ENCODE measurements at places on chromosomes 5 and 9.

DNA sequence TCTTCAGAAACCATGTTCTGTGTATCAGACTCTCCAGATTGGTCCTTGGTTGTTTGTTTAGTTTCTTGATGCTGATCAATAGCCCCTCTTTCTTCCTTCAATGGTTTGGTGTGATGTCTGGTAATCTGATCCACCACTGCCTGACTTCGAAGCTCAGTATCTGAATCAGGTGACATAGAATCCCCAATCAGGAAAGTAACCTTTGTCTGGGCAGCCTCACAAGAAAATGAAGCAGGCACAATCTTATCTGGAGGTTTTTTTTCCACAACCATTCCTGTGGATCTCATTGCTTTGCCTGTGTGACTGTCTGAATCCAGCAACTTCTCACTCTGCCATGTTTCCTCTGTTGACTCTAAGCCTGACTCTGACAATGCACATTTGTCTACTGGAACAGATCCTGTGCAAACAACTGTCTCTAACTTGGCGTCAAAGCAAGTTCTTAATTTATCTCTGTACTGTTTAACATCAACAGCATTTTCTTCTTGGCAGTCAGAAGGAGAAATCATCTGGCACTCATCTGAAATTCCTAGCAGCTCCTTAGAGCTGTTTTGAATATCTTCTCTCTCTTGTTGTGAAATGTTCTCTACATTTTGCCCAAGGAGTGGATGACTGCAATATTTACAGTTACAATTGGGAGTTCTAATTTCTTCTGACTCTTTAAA, 37.1 kb upstream of the RAPGEF6 start:
- no peak for DNase-seq

DNA sequence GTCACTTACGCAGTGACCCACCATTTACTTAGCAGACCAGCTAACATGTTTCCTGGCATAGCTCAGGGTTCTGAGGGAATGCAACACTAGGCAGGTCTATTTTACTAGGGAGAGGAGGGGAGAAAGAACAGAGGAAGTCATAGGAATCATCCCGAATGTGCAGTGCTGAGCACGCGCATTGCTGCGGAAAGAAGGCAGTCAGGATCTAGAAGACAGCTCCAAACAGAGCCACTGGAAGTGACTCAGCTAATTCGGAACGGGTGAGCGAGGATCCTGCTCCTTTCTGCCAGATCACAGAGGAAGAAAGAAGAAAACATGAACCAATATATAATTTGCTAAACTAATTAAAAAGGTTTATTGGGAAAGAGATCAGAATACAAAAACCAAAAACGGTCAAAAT, 339.8 kb downstream of the EFNA5 start:
- DNase-seq: no peak

DNA sequence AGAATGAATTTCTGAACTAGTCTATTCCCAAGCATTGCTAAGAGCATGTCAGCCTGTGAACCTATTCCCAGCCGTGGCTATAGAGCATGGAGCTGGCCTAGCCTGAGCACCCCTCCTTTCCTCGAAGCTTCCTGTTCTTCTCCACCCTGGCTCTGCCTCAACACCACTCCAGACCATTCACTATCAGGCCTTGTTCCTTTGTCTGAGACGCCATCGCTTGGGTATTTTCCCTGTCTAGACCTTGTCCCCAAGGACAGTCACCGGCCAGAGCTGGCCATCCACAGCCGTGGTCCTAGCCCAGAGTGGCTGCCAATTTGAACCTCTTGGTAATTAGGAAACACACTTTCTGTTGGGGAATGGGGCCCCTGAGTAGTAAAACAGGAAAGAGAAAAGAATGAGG, 105.8 kb downstream of the LIFR start:
- no peak for DNase-seq

DNA sequence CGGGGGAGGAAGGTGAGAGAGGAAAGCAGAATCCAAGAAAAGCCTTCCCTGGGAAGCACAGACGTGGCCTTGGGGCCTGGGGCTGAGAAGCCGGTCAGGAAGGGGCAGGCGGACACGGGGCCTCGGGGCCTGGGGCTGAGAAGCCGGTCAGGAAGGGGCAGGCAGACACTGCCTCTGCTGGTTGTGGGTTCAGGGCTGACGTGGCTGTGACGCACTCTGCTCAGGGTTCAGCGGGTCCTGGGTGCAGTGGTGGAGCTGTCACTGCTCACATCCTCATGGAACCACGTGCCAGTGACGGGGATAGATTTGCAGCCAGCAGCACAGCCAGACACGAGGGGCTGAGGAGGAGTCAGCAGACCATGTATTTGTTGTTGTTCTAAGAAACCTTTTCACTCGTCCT, 12.8 kb downstream of the PAEP start:
- no peak for DNase-seq

- DNase-seq: no peak
These were observed 38.8 kb downstream of the FNIP1 start for GRCh38 chr5:131757830-131758519.

DNA sequence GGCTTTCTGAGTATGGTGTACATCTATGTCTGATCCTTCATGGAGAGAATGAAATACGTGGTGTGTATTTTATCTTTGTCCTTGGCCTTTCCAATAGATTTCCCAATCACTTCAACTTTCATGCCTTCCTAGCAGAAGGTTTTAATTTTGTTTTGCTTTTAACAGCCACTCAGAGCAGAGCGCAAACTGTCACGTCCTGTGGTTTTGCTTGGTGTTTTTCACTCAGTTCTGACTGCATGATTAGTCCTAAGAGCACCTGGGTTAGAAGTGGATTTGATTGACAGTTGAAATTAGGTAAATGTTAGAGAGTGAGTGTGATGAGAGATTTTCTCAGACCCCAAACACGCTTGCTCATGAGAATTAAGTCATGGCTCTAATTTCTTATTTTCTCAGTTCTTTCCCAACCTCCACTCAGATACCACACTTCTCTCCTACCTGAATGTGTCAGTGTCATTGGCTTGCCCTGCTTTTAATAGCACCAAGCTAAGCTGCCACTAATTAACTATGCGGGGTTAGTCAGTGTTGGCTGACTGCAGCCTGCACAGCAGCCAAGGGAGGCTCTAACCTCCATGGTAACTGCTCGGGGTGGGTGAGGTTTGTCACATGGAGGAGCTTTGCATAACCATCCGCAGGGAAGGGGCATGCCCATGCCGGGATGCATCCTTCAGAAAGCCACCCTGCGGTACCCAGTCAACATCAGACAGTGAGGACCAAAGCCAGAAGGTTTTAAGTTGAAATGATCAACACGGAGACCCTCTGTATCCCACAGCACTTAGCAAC, 173.4 kb downstream of the NR3C1 start:
- no peak for DNase-seq

DNA sequence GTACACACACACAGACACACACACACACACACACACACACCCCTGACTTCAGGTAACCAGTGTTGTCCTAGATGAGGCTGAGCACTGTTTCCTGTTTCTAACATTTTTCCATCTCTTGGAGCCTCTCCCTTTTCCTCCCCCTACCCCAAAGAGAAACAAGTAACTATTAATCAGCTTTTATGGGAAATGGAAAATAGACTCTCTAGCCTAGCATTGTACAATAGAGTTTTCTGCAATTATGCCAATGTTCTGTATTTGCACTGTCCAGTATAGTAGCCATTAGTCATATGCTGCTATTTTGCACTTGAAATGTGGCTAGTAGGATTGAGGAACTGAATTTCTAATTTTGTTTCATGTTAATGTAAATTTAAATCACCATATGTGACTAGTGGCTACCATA, 33.1 kb downstream of the RAB3C start:
- DNase-seq: no peak

DNA sequence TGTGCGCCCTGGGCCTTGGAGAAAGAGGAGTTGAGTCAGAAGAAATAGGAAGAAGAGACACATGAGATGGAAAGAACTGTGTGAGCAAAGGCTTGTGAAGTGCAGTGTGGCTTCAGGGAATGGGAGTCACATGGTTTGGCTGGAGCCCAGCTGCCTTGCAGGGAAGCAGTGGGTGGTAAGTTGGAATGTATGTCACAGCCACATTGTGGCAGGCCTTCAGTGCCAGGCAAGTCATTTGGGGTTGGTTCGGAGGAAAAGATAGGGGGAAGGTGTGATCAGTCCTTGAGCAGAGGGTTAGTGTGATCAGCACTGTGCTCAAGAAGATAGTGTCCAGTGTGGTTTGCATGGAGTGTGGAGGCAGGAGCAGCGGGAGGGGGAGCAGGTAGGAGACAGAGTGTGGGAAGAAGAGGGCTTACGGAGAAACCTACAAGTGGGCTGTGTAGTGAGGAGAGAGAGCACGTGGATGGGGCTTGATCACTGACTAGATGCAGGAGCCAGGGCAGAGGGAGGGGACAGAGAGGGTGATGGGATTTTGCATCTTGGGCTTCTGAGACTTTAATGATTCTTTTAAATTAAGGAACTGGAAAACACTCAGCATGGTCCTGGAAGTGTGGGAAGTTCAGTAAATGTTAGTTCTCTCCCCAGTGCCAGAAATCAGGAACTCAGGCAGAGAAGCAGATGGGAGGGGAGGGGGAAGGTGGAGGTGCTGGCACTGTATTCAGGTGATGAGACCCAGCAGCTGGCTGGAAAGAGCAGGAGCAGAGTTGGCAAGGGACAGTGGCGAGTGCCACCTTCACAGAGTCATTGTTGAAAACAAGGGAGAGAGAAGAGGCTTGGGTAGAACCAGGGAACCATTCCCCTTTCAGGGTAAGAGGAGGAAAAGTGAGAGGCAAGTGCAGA, 46.6 kb downstream of the ARHGAP26 start:
- DNase-seq: no peak

- no peak for DNase-seq
These were observed 324.0 kb downstream of the NDUFS4 start for GRCh38 chr5:53884417-53884816.

DNA sequence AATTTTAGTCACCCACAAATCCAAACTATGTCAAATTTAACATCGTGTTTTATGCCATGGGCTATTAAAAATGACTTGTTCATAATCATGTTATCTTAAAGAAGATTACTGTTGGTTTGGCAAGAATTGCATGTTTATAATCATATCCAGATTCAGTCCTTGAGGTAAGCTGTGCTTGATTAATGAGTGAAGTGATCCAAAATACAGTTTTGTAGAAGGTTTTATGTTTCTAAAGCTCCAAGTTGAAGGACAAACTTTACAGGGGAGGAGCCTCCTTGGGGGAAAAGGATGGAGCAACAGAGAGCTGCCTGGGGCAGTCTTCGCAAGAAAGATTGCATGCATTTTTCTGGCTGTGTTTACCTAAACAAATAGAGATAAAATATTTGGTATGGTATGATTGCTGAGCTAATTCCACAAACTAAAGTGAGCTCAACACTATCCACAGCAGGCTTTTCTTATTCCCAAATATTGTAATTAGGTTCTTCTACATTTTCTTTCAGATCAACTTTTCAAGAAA, 189.5 kb upstream of the TYRP1 start:
- no peak for DNase-seq

GRCh38 chr9:14479163-14479560, 165.2 kb upstream of the NFIB start:
- DNase-seq: no peak

GRCh38 chr9:106843371-106843770, 19.6 kb upstream of the ZNF462 start:
- no peak for DNase-seq

GRCh38 chr9:127769929-127770582, 8.4 kb downstream of the SH2D3C start:
- DNase-seq: no peak

DNA sequence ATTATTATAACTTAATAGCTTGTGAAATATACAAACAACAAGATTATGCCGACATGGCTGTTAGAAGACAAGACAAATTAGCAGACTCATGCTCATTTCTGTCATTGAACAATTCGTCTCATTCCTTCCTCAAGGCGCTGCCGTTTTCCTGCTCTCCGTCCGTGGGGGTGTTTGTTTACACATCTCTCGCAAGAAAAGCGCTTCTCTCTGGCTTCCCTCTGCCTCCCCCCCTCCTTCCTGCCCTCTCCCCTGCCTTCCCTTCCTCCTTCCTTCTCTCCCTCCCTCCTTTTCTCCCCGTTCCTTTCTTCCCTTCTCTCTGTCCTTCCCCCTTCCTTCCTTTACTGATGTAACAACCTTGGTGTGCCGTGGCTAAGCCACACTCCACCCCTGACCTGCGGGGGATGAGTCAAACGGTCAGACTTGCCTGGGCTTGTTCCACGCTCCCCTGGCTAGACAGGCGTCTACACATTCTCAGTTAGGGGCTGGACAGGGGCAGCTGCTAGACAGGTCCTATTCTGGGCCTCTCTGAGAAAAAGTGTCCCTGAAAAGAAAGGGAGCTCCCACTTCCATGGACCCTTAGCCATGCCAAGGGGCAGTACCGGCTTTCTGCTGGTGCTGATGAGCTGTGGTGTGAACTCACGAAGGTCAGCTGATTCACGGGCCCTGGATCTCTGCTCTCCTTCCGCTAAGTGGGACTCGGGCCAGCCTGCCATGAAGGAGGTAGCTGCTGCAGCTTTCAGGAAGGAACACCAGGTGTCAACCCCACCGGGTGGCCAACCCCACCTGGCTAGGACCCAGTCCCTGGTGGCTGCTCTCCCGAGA, 32.0 kb upstream of the SPTLC1 start:
- no peak for DNase-seq

GRCh38 chr5:68233075-68233474, 17.5 kb downstream of the PIK3R1 start:
- DNase-seq: no peak

DNA sequence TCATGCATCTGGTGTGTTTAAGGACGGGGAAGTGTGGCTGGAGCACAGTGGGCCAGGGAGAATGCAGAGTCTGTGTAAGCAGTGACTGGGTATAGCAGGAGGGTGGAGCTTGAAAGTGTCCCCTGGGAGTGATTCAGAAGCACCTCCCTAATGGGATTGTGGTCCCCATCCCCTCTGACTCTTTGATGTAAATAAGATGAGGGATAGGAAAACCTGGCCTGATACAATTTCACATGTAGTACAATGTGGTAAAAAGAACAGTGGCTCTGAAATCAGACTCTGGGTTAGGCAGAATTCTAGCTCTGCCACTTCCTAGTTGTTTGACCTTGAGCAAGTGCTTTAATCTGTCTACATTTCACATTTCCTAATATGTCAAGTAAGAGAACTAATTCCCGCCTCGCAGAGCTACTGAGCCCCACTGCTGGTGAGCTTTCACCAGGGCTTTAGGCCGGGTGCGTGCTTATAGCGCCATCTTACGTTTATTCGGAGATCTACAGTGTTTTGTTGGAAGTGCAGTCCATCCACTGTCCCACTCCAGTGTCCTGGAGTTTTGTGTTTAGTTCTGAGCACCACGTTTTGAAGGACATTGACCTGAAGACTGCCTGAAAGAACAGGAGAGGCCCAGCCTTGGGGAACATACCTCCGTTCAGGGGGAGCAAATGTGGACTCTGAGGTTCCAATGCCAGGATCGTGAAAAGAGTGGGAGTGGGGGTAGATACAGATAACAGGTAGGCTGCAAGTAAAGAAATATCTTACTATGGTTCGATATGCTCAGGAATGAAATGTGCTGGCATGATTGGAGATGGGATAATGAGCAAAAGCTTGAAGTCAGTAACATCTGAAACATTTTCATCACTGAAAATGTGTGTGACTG, 51.2 kb upstream of the TESK1 start:
- peak; percentile 51 for DNase-seq

- no peak for DNase-seq
These were observed 341.8 kb downstream of the MAN2A1 start for GRCh38 chr5:110031402-110032140.

GRCh38 chr5:139958432-139959148, 84.5 kb downstream of the NRG2 start:
- no peak for DNase-seq
